Stimulated activated CD4-positive, alpha-beta T cell treated with anti-CD3 and anti-CD28 coated beads, Interleukin-2, amount 100 ng/mL, for 48 hours (primary cell): ENCODE measurements at places on chromosomes 16 and 17.

- DNase-seq: no peak
Measured at GRCh38 chr17:520447-521182, 168.0 kb upstream of the RPH3AL start.

DNA sequence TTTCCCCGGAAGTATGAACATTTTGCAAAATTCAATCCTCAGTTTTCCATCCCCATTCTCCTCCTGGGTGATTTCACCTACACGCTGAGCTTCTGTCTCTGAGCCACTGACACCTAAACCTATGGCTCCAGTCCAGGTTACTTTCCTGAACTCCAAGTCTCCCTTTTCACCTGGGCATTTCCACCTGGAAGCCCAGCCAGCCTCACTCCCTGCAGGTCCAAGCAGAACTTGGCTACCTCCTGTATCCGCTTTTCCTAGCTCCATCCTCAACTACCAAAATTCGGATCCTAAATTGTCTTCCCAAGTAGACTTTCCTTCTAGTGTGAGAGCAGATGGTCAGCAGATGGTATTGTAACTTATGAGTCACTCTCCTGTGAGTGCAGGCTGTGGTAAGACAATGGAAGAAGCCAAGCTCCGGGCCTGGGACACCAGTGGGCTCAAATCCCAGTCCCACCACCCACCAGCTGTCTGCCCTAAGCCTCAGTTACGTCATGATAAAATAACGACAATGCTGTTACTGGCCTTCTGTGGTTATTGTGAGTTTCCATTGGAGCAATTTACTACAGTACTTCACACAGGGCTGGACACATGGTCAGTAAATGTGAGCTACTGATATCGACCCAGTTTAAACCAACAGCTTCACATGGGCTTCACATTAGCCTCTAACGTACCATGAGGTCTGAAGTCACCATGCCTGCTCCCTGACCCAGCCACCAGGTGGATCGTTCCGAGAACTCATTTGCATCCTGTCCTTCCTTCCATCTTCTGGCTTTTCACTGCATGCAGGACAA, 33.3 kb downstream of the PECAM1 start:
- no peak for DNase-seq

- no peak for DNase-seq
Measured at GRCh38 chr16:79592186-79592585, 8.4 kb downstream of the MAF start.

- DNase-seq: peak; percentile 75
Measured at GRCh38 chr17:76000016-76000754, 470 bp upstream of the CDK3 start.

GRCh38 chr17:65020284-65020683, 36.3 kb downstream of the GNA13 start:
- no peak for DNase-seq

- peak; percentile 48 for DNase-seq
Measured at GRCh38 chr16:71722801-71723536, 1.5 kb downstream of the PHLPP2 start.

DNA sequence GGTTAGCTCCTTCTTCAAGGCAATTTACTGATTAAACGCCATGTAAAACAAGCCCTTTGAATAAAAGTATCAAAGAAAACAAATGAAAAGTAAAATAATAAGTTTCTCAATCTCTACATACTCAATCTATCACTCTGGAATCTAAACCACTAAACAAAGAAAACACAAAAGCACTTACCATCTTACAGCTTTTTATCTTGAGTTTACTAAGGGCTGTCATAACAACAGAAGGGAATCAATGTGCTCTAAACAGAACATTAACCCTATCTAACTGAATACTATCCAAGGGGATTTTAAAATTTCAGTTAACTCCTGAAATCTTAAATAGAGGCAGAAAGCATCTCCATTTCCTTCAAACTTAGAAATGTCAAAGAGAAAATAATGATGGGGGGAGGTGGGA, 3.4 kb downstream of the SKA2 start:
- DNase-seq: no peak

GRCh38 chr16:87186446-87186845, 130.7 kb downstream of the C16orf95 start:
- DNase-seq: no peak

DNA sequence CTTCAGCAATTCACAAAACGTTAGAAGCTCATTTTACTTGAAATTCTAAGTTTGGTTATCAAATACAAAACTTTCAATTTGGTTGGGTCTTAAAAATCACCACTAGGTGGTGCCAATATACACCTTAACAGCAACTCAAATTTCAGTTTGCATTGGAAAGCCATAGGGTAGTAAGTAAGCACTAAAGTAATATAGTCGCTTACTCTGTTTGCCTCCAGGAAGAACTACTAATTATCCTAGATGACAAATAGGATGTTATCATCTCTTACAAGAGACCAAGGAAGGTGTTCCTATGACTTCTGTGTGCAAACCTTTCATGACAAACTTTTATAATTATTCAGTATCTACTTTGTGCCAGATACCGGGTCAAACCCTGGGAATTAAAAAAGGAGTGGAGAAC, 93.3 kb downstream of the MYO1D start:
- no peak for DNase-seq

- DNase-seq: no peak
Measured at GRCh38 chr16:59067205-59067604, 333.1 kb upstream of the GOT2 start.

DNA sequence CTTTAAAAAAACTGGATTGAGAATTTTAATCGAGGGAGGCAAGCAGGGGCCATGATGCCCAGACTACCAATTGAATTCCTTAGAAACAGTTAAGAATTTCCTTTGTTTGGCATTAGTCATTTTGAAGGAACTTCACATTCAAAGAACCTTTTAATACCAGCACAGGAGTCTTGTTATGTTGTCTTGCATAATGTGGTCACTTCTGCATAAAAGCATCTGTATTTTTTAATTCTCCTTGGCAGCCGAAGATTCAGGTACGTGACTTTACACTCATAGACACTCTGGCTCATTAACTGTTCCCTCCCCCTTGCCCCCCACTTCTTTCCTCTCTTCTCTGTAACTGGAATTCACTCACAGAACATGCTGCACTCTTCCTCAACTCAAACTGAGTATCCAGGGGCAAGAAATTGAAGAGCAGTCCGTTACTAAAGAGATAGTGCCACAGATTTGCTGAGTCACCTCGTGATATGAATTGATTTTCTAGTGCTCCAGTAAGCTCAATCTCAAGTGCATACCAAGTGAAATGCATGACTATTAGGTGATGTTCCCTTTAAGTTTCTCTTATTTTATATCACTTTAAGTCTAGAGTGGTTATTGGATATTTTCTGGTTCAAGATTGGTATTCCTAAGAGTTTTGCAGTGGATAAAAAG, 572.2 kb upstream of the SOX9 start:
- DNase-seq: no peak

DNA sequence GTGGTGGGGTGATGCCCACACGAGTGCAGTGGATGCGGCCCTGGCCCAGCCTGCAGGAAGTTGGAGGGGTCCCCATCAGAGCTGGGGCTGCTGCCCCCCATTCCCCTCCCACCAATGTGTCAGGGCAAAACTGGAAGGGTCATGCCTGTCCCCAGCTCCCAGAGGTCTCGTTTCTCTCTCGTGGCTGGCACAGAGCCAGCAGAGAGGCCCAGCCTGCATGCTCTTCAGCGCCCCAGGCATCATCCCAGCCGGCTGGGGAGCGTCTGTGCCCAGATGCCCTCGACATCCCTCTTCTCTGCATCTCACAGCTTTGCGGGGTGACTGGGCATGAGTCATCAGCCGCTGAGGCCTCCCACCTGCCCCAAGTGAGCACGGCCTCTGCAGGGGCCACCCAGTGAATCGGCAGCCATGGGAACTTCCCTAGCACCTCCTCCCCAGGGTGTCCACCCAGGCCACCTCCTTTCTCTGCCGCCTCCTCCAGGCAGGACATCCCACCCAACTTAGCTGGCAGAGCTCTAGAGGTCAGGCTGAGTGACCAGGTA, 9.8 kb upstream of the CSNK1D start:
- DNase-seq: peak; percentile 54

GRCh38 chr17:11493936-11494335, 104.3 kb upstream of the DNAH9 start:
- no peak for DNase-seq

DNA sequence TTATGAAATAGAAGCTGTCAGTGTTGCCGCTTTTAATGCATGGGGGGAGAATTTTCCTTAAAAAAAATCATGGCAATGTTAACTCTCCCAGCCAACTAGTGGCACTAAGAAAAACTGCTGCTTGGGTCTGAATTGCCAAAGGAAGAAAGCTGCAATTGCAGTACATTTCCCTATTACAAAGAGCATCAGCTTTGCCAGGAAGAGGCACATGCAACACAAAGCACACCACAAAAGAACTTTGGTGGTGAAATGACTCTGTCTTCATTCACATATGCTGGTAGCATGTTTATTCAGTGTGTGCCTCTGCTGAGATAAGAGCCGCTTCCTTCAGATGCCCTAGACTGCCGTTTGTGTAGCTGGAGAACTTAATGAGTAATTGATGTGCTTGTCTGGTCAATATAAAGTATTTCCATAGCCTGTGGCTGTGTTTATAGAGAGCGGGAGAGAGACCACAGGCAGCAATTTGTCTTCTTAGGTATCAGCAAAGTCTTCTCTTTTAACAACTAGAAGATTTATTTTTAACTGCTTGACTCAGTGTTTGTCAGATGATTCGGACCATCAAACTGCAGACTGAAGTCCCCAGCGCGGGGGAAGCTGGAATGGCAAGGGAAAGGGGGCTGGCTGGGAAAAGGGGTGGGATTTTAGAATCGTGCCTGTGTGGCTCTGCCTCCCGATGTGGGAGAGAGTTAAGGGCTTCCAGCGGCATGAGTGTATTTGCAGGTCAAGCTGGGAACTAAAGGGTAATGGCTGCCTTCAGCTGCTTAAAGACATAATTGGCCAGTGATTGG, 115.1 kb downstream of the MRTFB start:
- no peak for DNase-seq

DNA sequence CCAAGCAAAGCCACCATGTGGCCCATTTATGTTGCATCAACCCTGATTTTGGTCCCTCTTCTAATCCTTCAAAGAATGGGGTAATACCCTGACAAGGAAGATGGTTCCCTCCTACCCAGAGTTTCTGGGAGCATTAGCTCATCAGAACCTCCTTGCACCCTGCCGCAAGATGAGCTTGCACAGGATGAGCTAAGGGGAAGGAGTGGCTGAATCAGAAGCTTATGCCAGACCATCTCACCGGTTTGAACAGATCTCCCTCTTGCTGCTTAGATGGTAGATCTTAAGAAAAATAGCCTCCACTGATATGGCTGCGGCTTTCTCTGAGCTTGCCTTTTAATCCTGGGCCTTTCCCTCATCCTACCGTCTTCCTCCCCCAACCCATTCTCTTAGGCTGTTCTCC, 175.1 kb downstream of the SOX9 start:
- DNase-seq: no peak

GRCh38 chr17:58569196-58569595, 54.8 kb upstream of the MTMR4 start:
- DNase-seq: no peak

DNA sequence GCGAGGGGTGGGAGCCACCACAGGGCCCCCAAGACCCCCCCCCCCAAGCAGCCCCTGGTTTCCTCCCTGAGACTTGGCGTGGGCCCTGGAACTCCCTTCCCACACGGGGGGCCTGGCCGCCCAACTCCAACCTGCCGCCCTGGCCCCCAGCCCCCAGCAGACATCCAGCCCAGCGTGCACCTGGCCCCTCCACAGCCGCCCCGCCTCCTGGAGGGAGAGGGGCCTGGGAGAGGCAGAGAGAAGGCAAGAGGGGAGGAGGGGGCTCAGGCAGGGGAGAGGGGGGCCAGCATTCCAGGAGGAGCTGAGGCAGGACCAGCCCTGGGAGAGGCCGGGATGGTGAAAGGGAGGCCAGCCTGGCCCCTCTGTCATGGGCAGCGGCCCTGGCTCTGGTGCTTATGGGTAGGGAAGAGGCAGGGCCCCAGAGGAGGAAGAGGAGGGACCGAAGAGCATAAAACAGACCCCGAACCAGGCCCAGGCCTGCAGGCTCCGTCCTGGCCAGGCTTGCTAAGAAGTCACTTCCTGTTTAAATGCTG, 16.7 kb downstream of the IL34 start:
- no peak for DNase-seq

GRCh38 chr17:70271200-70271599, 101.9 kb downstream of the KCNJ2 start:
- no peak for DNase-seq

- DNase-seq: no peak
Measured at GRCh38 chr17:14204084-14204483, 32.6 kb downstream of the CDRT15 start.

GRCh38 chr17:640436-640835, 74.2 kb downstream of the VPS53 start:
- DNase-seq: no peak

GRCh38 chr17:41419716-41420115, 4.7 kb downstream of the KRT37 start:
- no peak for DNase-seq
